ENCODE measurements at places on chromosomes 11 and 22.

- peak; percentile 17 for DNase-seq
Observed at GRCh38 chr11:2863276-2863618, 22.3 kb downstream of the CDKN1C start.

DNA sequence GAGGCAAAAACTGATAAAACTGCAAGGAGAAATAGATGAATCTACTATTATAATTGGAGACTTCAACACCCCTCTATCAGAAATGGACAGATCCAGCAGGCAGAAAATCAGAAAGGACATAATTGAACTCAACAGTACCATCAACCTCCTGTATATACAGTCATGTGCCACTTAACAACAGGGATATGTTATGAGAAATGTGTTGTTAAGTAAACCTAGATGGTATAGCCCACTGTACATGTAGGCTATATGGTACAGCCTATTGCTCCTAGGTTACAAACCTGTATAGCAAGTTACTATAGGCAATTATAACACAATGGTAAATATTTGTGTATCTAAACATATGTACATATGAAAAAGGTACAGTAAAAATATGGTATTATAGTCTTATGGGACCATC, 66.8 kb upstream of the PHF21A start:
- DNase-seq, result no peak

DNA sequence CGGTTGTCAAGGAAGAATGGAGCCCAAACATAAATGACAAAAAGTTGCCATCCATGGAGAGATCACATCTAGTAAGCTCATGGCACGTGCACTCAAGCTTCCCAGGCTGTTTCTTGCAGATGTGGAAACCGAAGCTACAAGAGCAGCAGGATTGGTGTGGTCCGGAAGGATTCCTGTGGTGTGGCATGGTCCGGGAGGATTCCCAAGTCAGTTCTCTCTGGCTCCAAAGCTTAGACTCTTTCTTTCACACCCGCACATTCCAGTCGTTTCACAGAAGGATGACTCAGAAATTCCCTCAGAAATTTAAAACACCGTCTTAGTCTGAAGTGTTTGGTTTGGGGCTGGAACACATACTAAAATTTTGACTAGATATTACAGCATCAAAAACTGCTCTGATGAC, 78.0 kb upstream of the DRD2 start:
- no peak for DNase-seq

DNA sequence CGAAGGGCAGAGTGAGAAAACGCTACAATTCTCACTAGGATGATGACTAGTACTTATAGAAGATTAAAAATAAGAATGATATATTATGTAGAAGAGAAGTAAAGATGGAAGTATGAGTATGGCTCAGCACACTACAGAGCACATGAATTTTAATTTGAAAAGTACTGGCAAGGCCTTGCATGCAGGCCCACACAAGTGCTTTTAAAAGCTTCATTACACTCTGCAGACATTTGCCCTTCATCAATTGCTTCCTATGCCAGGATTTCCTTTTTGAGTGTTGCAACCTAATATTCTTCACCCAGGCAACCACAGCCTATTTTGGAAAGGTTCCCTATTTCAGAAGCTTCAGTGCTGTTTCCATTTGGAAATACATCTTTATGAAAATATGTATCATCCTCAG, 81.1 kb downstream of the LARGE2 start:
- DNase-seq, result no peak

DNA sequence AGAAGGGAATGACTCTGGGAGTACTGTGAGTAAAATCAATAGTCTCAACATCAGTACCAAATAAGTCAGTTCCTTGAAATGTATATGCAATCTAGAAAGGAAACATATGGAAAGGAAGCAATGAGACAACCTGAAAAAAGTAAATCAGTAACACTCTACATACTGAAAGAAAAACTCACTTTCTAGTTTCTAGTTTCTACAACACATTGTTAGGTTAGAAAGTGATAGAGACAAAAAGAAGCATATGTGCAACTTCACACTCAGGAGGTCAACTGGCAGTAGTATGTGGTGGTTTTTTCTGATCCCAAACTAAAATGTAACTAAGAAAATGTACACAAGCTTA, 156.5 kb upstream of the SOX6 start:
- no peak for DNase-seq

DNA sequence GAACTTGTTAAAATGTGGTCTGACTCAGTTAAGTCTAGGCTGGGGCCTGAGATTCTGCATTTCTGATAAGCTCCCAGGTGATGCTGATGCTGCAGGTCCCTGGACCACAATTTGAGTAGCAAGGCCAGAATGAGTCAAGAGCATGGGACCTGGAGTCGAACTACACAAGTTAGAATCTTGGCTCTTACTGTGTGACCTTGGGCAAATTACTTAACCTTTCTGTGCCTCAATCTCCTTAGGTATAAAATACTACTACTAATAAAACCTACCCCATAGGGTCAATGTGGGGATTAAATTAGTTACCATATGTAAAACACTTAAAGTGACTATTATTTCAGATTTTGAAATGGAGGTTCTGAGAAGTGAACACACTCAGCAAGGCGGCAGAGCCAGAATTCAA, 34.3 kb downstream of the GDPD5 start:
- no peak for DNase-seq

- DNase-seq, result no peak
Observed at GRCh38 chr11:31790649-31791048, 20.5 kb downstream of the PAX6 start.

Measured in stimulated activated CD4-positive, alpha-beta T cell treated with anti-CD3 and anti-CD28 coated beads, Interleukin-15, amount 100 ng/mL, for 24 hours (primary cell).